ENCODE measurements at places on chromosomes 4 and X.

- DNase-seq: no peak
These were observed 12.6 kb upstream of the PDE6B start for GRCh38 chr4:612749-613125.

DNA sequence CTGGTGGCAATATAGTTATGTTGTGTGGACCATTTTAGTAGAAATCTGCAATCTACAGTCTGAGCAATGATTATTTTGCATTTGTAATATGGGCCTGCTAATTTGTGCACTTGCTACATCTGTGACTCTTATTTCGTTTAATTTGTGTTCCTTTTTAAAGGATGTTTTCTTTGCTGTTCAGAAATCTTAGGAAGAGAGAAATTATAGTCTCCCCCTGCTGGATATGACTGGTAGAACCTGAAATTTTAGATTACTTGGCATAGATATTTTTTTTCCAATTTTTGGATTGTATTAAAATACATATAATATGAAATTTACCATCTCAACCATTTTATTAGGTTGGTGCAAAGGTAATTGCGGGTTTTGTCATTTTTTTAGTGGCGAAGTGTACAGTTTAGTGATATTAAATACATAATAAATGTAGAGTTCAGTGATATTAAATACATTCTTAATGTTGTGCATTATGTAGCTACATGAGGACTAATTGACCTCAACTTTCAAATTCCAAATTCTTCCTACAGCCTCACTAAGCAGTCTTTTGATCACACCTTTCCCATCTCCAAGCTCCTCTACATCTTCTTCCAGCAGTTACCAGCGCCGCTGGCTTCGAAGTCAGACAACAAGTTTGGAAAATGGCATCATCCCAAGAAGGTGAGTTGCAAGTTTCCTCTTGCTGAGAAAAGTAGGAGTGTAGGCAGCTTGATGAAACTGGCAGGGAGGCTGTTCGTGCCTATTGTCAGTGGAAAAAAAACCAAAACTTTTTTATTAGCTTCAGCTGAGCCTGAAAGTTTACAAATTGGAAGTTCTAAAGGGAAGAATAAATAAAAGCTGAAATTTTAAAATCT, 82.2 kb downstream of the FNIP2 start:
- no peak for DNase-seq

DNA sequence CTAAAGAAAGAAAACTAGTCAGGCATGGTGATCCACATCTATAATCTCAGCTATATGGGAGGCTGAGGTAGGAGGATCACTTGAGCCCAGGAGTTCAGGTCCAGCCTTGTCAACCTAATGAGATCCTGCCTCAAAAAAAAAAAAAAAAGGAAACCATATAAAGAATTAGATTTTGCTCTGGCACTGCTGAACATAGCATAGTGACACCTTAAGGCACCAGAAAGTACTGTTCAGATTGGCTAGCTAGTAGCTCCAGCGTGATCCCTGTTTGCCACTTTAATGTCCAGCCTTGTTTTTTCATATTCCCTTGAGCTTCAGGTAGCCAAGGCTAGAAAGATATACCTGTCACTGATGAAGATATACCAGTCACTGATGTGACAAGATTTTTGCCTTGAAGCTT, 34.1 kb downstream of the EXOC1 start:
- DNase-seq: no peak

DNA sequence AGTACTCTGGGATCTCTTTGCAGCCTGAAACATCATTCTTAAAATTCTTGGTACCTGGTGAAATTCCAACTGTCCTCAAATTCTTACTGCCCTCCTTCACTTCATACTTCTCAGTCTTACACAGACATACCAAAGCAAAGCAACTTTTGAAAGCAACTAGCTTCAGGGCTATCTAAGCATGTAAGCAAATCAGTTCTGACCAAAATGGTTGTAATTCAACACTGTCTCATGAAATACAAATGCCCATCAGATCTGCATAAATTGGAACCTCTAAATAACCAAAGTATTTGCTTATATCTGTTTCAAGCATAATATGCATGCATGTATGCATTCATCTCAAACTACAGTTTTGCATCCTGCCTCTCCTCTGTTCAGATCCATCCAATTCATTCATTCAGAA, 308.1 kb upstream of the PPARGC1A start:
- no peak for DNase-seq

DNA sequence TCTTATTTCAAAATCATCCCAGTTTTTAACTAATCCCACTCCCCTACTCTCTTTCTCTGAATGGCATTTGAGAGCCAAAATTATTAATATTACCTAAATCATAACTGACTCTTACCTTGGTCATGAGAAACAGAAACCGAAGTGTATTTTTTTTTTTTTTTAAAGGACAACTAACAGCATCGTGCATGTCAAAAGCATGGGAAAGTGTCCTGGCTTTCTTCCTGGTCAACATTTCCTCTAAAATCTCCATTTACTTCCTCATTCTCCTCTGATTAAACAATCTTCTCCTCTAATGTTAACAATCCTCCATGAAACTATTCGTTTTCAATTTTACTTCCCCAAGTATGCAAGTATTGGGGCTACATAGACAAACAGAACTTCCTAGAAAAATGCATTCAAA, 2.1 kb upstream of the STS start:
- no peak for DNase-seq

GRCh38 chrX:100829730-100830129, 9.5 kb downstream of the CSTF2 start:
- DNase-seq: peak; percentile 24

DNA sequence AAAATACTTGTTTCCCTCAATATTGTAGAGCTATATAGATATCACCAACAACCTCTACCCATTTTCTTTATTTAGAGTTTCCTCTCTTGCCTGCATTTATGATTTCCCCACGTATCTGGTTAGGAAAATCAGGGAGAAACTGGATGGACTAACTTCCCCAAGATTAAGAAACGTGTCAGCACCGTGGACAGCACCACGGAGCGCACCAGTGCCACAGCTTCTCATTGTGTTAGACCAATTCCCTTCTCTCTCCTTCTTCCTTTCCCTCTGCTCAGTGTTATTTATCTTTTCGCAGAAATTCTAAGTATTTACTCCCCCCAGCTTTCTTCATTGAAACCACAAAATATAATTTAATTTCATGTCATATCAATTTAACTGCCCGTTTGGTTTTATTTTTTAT, 568.6 kb upstream of the BOD1L1 start:
- peak; percentile 19 for DNase-seq

DNA sequence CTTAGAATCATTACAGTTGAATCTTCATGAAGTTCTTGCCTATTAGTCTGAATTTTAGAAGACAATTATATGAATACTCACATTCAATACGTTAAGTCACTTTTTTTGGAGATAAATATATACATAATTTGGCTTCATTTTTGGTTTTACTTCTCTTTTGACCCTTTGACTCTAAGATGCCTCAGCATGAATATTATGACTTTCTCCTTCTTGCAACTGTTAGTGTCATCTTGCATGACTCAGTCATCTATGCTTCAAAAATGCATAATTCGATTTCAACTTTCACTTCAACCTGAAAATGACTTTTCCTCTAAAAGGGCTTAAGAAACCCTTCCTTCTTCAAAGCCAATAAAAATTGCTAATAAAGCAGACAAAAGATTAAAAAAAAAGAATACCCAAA, 1427.5 kb downstream of the ADGRL3 start:
- DNase-seq: no peak

DNA sequence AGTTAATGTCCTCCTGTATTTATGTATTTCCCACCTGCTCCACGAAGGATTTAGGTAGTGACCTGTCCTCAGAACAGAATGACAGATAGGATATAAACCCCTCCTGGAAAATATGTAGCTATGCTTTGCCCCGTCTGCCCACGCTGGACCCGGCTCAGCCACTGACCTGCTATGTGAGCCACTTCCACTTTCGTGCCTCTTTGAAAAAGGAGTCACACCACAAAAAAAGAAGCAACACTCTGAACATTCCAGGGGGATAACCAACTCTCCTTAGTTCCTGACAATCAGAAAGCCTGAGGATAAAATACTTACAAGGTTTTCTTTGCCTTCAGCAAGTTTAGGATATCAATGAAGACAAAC, 11.1 kb downstream of the ACSL1 start:
- no peak for DNase-seq
